ENCODE measurements at places on chromosomes 1 and 21.
A peak's percentile ranks its signal among the peaks of the same experiment; 100 is the strongest.

DNA sequence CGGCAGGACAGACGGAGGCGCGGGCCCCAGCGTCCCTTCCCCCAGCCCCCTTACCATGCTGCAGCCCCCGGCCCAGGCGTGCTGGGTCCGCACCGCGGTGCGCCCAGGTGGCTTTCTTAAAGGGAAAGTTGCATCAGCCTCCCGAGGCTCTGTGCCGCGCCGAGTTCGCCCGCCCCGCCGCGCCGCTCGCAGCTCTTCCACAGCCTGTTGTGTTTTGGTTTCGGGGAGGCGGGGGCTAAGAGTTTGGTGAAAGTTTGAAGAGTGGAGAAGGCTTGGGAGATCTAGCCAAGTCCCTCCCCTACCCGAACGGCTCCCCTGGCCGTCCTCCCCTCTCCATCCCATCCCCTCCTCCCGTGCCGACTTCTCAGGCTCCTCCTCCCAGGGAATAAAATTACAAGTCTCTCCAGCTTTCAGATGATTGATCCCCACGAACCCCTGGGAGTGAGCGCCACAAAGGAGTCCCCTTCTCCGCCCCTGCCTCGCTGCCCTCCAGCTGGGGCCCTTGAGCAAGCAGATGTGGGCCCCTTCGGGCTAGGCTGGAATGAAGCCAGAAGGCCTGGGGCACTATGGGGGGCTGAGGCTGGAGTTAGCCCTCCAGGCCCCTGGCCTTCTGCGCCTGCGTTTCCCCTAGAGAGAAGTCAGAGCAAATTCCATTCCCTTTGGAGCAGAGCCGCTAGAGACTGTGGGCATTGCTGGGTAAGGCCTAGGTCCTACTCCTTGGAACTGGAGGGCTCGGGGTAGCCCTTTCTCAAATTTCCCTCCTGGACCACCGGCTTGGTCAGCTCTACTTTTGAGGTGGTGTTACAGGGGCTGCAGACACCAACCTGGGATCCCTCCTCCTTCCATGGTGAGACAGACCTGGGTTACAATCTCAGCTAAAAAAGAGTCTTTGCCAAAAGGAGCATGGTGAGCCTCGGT is at the start of gene SLC6A9:
Gene SLC6A9 (minus strand): TSS at position 211 of the 918 bp plus-strand sequence. CDS start 7,185 bp downstream, outside the sequence.
- no peak for DNase-seq

- no peak for DNase-seq
Measured at GRCh38 chr1:19036813-19037605, 80.5 kb upstream of the IFFO2 start.

GRCh38 chr1:218459878-218460711 is 115.0 kb downstream of the TGFB2 start:
- DNase-seq = no peak

GRCh38 chr1:116218922-116219321 is 107.7 kb downstream of the MAB21L3 start:
- no peak for DNase-seq

DNA sequence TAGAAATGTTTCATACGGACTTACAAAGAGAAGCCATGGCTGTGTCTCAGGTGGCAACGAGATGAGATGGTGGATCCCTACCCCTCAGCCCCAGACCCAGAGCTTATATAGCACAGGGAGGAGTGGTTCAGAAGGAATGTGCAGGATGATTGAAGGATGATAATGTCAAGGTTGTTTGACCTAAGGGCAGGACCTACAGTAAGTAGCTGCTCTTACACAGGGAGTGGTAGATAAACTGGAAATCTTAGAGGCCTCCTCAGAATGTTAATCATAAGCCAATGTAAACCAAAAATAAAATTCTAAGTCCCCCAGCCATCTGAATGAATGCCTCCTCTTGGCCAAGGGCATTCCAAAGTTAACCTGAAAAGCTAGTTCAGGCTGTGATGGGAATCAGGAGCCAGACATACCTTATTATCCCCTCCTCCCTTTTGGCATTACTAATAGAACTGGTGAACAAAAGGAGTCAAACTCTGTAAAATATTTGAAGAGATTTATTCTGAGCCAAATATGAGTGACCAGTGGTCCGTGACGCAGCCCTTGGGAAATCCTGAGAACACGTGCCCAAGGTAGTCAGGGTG is 45.8 kb upstream of the PDE9A start:
- DNase-seq = no peak

DNA sequence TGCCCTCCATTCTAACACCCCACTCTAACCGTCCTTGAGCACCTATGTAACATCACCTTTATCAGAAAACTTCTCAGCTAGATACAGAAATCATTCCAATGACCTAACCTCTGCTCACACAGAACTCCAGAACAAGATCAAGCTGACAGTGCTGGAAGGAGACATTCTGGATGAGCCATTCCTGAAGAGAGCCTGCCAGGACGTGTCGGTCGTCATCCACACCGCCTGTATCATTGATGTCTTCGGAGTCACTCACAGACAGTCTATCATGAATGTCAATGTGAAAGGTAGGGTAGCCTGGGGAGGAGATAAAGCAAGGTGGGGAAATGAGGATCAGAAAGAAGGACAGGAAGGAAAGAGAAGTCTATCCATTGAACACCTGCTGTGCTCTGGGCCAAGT is 27.8 kb downstream of the HSD3B2 start:
- DNase-seq = no peak

GRCh38 chr1:199954699-199955098 is 72.8 kb upstream of the NR5A2 start:
- no peak for DNase-seq

GRCh38 chr1:67085326-67085725 is 31.4 kb upstream of the SLC35D1 start:
- no peak for DNase-seq

DNA sequence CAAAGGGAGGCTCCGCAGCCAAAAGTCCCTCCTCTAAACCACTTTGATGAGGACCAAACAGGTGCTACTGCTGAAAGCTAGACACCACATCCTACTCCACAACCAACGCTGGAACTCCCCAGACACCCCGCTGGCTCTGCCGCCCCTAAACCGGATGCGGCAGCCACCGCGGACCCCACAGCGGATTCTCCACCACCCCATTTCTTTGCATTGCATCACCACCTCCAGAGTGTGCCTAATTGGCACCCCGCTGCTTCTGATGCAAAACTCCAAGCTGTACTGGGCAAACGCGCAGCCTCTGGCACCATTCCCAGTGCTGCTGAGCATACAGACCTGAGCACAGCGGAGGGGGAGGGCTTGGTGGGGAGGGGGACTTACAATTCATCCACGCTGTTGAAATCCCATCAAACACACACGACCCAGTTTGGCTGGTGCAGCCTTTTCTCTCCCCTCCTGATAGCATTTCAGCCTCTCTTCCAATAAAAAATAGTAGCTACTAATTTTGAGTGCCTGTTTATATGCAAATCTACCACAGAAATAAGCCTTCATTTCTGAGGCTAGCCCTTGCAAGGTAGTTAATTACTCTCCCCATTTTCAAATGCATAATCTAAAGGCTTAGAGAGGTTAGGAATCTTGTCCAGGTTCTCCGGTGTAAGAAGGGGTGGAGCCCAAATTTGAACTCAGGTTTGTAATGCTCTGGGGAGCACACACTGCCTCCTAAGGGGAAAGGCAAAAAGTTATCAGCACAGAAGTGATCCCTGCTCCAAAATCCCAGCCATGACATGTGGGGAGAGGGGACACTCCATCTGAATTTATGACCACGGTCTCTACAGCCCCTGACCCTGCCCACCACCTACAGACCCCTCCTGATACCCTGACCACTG is 12.2 kb upstream of the RGS16 start:
- DNase-seq = peak; percentile 71

- DNase-seq = no peak
Measured at GRCh38 chr1:23029337-23029736, 10.1 kb downstream of the KDM1A start.

DNA sequence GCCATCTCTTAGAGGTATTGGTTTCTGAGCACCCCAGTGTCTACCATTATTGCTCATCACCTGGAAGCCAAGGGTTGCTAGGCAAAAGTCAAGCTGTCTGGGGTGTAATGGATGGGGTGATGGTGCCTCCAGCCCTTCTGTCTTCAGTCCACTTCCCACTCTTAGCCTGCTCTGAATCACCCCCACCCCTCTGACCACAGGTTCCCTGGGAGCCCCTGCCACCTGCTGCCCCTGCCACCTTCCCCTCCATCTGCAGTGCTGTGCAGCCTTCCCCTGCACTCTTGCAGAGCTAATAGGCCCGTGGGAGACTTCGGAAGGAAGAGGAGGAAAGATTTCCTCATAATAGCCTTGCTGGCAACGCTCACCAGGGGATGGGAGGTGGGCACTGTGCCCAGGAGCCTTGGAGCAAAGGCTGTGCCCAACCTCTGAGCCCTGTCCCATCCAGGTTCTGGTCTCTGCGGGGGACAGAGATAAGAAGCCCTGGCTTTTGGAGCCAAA is 35.5 kb downstream of the CAPN2 start:
- no peak for DNase-seq

GRCh38 chr1:33306653-33307493 is 14.0 kb downstream of the A3GALT2 start:
- no peak for DNase-seq

DNA sequence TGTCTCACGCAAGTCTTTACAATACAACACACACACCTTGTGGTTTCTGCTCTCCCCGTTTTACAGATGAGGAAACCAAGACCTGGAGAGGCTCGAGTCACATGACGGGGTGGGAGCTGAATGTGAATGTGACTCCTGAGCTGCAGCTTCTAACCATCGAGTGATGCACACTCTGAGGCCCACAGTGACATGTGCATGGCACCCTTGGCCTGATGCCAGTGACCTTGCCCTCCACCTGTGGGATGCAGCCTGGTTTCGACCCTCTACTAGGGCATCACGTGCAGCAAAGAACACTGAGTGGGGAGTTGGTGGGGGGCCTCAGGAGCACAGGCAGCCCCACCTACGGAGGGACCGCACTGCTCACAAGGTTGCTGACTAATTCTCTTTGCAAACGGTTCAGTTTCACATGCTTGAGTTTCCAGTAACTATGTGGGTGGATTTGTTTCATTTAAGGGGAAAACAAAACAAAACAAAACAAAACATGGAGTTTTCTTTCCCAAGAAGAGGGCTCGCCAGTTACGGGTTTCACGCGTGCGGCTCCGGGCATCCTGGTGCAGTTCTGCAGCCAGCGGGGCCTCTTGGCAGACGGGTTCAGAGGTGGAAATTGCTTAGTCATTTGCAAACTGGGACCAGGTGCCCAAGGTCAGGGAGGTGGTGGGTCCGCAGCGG is 22.9 kb downstream of the SPSB1 start:
- DNase-seq = no peak

DNA sequence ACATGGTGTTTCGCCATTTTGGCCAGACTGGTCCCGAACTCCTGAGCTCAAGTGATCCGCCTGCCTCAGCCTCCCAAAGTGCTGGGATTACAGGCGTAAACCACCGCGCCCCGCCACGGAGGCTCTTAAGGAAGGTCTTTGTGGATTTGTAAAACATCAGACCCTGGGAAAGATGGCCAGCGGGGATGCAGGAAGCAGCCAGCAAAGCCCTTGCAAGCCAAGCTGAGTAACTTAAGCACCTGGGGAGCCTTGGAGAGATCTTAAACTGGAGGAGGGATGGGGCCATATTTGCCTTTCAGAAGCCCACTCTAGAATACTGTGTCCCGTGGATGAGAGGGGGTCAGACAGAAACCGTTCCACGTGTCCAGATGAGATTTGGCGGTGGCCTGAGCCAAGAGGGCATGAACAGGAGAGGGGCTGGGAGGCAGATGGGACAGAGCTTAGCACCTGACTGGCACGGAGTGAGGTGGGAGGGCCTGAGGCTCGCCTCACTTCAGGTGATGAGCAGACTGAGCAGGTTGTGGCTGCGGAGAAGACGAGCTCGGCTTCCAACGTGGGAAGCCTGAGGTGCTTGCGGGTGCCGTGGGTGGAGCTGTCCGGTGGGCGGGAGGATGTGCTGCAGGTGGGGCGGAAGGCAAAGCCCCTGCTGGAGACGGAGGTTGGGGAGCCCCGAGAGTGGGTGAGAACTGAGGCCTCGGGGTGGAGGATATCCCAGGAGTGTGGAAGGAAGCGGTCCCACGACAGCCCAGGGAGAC is 11.7 kb downstream of the C1orf216 start:
- peak; percentile 15 for DNase-seq

- no peak for DNase-seq
Measured at GRCh38 chr1:43783671-43784205, 76.4 kb downstream of the ST3GAL3 start.

DNA sequence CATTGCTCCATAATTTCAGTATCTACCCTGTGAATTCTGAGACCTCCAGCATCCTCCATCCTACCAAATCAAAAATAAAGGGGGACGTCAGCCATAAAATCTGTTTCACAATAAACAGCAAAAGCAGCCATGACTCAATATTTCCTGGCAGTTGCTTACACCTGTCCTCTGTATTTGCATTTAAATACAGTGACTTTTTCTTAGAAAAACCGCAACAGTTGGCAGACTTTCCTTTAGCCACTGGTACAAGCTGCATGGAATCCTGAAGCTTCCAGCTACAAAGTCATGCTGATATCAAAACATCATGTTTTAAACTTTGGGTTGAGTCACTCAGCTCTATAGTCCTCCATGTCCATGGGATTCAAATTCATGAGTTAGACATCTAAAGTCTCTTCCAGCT is 278.0 kb upstream of the KAZN start:
- no peak for DNase-seq

DNA sequence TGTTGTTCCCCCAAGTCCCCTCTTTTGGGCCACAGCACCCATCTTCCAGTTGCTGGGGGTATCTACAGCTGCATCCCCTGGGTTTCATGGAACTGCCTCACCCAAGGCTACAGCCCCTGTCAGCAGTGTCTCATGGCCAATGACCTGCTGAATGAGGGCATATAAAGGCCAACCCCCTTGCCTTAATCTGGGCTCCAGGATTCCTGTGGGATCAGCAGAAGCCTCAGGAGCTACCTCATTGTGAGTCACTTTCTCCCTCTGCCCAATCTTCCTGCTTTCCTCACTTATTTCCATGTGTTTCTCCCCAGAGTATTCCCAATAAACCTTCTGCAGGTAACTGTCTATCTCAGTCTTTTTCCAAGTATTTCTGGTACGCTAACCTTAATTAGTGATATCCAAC is 37.3 kb upstream of the SYT14 start:
- DNase-seq = no peak

DNA sequence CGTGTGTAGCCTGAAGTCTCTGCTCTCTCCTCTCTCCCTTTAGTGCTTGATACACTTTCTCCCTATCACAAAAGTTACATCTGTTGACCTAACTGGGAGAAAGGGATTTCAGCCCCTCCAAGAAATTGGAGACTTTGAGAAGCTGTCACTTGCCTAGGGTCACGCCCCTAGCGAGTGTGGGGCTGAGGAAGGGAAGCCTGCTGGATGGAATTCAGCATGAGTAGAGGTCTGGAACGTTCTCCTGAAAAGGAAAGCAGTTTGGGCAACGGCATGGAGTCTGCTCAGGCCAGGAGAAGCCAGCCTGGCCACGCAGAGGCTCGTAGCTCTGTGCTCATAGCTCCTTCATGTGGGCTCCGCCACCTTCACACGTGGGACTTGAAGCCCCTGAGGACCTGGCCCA is 22.4 kb downstream of the COL16A1 start:
- no peak for DNase-seq

GRCh38 chr1:178055093-178055492 is 38.8 kb upstream of the RASAL2 start:
- DNase-seq = no peak

GRCh38 chr1:171433451-171433850 is 51.9 kb upstream of the PRRC2C start:
- no peak for DNase-seq

Data from T-helper 17 cell (primary cell).